Kidney capillary endothelial cell (primary cell): ENCODE measurements at places on chromosomes 5 and 9.

DNA sequence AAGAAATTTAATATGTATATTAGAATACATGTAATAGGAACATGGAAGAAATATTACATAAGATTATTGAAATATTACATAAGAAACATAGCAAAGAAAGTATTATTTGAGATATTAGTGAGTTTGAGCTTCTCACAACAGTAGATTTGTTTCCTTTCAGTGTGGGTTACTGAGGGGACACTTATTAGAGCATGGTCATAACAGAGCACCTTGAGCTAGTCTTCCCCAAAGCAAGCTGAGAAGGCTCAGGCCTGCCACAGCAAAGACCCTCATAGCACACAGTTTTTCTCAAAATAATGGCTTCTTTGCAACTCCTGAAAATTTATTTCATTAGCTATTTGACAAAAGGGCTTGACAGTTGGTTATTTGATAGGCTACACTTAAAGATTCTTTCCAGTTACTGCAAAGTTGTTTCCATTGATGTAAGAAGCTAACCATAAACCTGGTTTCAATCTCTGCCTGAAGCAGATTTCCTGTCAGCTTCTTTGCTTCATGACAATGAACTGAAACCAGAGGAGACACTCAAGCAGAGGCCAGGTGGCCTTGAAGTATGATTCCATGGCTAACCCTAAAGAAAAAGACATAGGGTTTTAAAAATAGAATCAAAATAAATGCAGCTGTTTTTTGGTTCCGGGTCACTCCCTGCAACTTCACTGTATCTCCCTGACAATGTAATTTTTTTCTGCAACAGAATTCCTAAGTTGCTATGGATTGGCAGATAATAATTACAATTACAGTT, 68.6 kb downstream of the ERMP1 start:
- DNase-seq = no peak

DNA sequence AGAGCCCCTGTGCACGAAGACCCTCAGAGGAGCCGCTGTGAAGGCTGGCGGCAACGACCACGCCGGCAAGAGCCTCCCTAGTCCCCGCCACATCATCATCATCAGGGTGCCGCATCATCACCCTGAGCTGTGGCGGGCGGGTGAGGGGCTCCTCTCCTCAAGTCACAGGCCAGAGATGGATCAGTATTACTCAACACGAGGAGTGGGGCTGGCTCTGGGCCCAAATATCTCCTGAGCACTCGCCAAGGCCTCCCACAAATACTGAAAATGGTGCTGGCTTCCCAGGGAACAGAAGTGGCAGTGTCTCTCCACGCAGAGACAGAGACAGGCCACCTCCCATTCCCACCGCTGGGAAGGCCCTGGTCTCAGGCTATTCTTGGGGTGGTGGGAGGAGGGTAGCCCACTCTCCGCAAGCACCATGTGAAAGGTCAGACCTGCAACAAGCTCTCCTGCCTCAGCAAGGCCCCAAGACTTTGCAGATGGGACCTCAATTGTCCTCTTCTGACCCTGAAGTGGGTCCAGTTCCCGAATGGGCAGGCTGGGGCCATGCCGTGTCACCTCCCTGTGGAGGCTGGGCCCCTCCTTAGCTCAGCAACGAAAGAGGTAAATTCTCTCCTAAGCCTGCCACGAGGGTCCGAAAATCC, 39.3 kb upstream of the ZNF354A start:
- DNase-seq = no peak

DNA sequence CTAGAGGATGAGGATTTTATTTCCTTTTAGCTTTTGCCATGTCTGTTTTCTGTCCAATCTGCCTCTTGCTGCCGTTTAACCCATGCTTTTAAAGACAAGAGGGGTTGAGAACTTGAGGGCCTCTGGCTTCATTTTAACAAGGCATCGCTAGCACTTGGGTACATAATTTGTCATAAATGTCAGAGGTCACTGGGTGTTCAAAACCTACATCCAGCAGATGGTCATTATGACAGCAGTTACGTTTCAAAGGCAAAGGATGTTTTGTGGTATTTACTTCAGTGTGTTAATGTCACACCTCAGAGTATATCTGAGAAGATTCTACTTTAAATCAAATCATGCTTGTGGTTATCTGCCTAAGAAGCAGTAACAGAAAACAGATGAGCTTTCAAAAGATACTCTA, 918.3 kb downstream of the NR2F1-AS1 start:
- DNase-seq = no peak

GRCh38 chr5:63128018-63128417, 549.4 kb downstream of the LRRC70 start:
- peak; percentile 21 for DNase-seq

- DNase-seq = no peak
These were observed 187.7 kb downstream of the PIK3R1 start for GRCh38 chr5:68403301-68403700.

DNA sequence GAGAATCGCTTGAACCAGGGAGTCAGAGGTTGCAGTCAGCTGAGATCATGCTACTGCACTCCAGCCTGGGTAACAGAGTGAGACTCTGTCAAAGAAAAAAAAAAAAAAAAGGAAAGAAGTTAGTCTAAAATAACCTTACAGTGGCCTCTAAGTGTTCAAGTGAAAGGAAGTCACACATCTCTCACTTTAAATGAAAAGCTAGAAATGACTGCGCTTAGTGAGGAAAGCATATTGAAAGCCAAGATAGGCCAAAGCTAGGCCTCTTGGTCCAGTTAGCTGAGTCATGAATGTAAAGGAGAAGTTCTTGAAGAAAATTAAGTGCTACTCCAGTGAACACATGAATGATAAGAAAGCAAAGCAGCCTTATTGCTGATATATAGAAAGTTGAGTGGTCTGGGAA, 38.1 kb downstream of the ITGA1 start:
- no peak for DNase-seq

GRCh38 chr5:140131967-140132409, 6.3 kb downstream of the IGIP start:
- peak; percentile 81 for DNase-seq

GRCh38 chr9:96299823-96300222, 2.2 kb downstream of the HSD17B3 start:
- no peak for DNase-seq

DNA sequence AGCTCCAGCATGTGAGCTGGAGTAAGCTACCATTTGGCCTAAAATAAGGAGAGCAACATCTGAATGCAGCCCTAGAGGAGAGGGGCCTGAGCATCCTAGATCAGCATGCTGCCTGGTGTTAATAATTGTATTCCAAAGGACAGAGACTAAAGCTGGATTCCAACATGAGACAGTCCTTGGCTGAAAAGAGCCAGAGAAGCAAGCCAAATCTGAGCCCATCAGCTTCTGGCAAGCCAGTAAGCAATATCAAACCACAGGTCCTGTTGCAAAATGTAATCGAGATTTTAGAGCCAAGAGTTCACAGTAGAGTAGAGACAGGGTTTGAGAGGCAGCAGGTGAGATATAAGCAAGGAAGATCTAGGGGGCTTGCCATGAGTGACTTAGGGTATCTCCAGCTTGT, 42.3 kb upstream of the DMAC1 start:
- no peak for DNase-seq

- no peak for DNase-seq
These were observed 6.9 kb downstream of the RAB14 start for GRCh38 chr9:121194730-121195129.

DNA sequence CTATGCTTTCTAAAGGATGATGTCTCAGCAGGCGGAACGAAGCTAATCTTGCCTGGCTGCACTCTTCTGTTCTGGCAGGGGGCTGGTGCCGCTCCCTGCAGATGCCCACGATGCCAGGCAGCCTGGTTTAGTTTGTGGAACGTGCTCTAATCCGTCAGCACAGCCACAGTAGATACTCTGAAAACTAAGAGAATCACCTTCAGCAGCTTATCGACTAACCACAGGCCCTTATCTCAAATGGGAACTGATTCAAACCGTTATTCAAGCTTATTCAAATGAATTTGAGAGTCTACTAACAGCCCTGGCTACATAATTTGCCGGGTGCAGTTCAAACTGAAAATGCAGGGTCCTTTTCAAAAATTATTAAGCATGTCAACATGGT, 246.6 kb upstream of the ANKRD55 start:
- DNase-seq = no peak

- no peak for DNase-seq
These were observed 250.3 kb downstream of the ASTN2 start for GRCh38 chr9:117164512-117164911.

- no peak for DNase-seq
These were observed 5.9 kb upstream of the MGAT1 start for GRCh38 chr5:180808461-180809000.

DNA sequence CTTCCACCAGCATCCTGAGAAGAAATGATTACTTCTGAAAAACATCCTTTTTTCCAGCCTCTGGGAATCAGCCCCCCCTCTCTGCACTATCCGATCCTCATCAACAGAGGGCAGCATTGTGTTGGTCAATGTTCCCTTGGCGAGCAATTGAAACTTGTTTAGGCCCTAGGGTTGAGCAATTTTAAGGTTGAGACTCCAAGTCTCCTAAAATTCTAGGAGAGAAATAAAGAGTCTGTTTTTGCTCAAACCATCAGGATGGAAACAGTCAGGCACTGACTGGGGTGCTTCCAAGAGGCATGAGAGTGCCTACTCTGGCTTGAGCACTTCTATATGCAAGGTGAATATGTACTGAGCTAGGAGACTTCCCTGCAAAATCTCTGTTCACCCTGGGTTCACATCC, 12.4 kb upstream of the CYFIP2 start:
- DNase-seq = peak; percentile 28

- DNase-seq = no peak
These were observed 11.8 kb downstream of the IL6ST start for GRCh38 chr5:55982957-55983381.

- no peak for DNase-seq
These were observed 11.4 kb downstream of the OCLN start for GRCh38 chr5:69504036-69504435.

- DNase-seq = no peak
These were observed 25.9 kb upstream of the TESK1 start for GRCh38 chr9:35579130-35579529.

- no peak for DNase-seq
These were observed 103.3 kb downstream of the EDIL3 start for GRCh38 chr5:84281383-84281782.

DNA sequence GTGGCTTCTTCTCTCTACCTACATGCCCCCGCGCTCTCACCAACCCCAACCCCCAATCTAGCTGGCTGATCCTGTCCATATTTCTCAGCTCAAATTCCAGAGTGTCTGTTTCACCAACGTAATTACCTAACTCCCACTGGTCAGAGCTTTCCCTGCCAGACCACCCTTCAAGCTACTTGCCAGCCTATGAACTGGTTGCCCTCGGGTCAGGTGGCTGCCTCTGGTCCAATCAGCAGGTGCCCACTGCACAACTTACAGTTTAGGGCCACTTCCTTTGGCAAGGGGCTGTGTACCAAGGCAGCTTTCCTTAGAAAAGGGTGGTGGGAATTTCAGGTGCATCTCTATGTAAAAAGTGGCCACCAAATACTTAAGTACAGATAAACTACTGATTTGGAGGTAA, 92.2 kb upstream of the SLC30A5 start:
- DNase-seq = no peak

DNA sequence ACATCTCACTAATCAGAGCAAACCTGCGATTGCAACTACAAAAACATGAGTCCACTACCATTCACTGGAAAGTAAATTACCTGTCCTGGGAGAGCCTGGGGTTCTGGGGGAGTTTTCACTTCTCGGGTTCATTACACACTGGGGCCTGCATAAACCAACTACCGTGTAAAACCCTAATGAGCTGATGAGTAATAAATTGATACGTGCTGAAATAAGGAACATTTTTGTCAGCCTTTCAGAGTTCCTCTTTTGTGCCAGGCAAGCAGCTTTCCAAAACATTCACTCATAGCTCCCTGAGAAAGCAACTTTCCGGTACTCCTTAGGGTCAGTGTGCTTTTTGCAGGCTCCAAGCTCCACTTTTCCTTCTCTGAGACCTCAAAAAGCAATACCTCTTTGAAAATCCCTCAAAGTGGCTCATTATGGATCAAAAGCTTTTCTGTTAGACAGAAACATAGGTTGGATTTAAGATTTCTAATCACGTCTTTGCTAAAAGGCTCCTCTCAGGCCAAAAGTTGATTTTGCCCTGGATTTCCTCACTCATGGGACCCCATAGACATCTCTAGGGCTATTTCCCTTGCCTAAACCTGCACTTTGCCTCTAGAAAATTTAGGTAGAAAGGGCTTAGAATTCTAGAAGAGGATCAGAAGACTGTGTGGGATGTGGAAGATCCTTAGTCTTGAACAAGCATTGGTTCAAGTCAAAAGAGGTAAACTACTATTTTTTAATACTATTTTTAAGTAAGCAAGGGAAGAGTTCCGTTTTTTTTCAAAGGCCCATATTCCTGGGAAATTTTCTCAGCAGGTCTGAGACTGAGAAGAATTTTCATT, 74.8 kb downstream of the ST8SIA4 start:
- no peak for DNase-seq
